ENCODE measurements at places on chromosomes 1 and 21.

DNA sequence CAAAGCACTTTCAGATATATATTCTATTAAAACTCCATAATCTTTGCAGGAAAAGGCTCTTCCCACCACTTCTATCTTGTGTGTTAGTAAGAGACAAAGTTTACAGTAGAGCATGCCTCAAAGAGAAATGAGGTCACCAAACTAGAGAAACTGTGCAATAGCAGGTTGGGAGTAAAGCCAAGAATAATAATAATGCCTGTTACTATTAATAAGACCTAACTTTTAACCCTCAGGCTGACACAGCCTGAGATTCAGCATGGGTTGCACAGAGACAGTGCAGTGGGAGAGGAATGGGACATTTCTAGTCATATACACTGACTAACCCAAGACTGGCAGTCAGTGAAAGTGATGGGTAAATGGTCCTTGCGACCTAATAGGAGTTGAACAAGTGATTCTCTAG, 320.2 kb upstream of the NFIA start:
- DNase-seq: no peak

DNA sequence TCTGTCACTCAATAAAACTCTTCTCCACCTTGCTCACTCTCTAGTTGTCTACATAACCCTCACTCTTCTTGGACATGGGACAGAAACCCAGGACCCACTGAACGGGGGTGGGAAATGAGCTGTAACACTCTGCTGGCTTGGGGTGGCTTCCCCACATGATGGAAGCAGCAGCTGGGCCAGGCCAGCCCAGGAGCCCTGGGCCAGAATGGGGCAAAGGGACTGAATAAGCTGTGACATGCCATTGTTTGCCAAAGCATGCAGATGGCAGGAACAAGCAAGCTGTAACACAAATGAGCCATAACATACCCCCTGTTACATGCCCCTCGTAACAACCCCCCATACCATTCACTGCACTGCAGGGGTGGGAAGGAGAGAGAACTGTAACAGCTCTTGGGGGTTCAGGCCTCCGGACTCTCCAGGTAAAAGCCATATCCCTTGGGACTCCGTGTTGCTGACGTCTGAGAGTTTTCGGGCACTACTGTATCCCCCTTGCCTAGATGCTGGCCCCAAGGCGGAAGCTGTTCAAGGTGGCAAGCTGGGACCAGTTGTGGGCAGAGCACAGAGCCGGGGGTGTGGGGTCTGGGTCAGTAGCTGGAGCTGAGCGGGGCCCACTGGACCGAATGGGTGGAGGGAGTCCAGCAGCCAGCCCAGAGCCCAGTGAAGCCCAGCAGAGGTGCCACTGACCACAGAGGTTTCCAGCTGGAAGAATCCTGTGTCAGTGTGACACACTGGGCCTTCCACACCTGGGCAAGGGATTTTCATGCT, 56.1 kb upstream of the DMRTB1 start:
- DNase-seq: no peak

- DNase-seq: peak; percentile 13
These were observed 361.5 kb upstream of the ZP4 start for GRCh38 chr1:238252033-238252802.

- peak; percentile 56 for DNase-seq
These were observed 606 bp downstream of the DENND1B start for GRCh38 chr1:197774466-197775281.

- DNase-seq: no peak
These were observed 2.2 kb upstream of the CDK18 start for GRCh38 chr1:205502111-205502810.

DNA sequence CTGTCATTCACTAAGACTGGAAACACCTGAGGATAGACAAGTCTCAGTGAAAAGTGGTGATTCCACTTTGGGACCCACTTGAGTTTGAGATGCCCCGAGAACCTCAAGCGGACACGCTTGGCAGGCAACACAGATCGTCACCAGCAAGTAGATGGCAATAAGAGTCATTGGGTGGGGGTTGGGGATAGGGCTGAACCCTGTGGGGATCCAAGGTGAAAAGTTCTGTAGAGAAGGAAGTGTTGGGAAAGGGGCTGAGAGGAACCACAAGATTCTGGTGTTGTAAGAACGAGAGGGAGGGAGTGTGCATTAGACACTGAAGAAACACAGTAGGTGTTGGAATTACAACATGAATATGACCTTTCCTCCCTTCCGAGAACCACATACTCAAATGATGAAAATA, 45.4 kb upstream of the TDRD10 start:
- DNase-seq: no peak

- no peak for DNase-seq
These were observed 90.8 kb upstream of the USP25 start for GRCh38 chr21:15638856-15639549.

DNA sequence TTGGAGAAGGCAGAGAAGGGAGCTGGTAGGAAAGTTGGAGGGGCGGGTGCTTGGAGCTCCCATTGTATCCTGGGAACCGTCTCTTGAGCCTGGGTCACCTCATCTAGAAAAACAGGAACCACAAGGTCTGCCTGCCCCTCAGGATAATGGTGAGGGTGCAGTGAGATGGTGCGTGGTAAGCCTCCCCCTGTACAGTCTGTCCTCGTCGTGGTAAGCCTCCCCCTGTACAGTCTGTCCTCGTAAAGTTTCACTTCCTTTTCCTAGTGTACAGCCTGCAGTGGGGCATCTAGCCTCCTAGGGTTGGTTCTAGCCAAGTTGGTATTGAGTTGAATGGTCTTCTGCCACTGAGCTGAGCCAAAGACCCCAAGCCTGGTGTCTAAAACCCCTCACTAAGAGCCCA, 66.5 kb upstream of the IGSF21 start:
- no peak for DNase-seq

- no peak for DNase-seq
These were observed 675.1 kb upstream of the ADGRL2 start for GRCh38 chr1:81125672-81126071.

DNA sequence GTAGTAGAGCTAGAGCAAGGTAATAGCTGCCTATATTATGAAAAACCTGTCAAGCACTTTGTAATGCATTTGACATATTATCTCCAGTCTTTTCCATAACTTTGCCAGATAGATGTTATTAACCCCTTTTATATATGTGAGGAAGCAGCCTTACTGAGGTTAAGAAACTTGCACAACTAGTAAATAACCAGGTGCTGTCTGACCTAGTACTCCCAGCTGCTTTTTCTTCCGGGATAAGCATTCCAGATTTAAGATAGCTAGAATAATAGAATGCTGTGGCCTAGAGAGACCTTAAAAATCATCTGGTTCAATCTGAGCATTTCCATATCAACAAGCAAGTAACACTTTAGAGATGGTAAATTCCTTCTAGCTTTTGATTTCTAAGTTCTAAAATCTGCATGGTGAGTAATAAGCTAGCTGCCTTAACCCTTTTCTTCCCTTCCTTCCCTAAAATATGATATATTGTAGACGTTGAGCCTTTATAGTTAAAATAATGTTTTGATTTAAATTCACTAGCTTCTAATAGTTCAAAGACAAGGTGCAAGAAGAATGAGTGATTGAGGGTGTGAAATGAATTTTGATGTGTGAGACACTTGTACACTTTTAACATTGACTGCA, 1.8 kb downstream of the SH3GLB1 start:
- no peak for DNase-seq

GRCh38 chr1:53594391-53595180, 135.4 kb downstream of the DMRTB1 start:
- no peak for DNase-seq

DNA sequence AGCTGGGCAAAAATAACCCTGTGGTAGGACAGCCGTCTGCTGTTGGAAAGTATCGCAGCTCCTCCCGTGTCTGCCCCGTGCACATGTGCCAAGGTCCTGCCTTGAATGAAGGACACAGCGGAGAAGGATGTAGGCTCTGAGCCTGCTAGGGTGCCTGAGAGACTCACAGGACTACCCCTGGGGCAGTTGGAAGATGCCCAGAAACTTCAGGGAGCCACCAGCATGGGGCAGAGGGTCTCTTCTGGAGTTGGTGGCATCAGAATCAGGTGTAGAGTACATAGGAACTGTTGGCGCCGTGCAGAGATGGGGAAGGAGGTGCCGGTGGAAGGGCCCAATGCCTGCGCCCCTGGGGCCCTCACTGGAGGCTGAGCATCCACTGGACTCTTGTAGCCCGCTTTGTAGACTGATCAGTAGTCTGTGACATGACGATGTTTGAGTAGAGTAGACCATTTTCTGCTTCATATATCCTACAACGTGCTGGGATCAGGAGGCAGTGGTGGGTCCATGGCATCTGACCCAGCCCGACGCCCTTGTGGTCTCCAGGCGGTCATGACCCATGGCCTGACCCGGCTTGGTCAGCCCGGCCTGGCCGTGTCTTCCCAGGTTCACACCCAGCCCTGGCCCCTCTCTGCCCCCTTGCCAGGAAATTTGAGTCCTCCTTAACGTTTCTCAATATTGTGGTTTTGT, 5.3 kb upstream of the C1orf174 start:
- no peak for DNase-seq

DNA sequence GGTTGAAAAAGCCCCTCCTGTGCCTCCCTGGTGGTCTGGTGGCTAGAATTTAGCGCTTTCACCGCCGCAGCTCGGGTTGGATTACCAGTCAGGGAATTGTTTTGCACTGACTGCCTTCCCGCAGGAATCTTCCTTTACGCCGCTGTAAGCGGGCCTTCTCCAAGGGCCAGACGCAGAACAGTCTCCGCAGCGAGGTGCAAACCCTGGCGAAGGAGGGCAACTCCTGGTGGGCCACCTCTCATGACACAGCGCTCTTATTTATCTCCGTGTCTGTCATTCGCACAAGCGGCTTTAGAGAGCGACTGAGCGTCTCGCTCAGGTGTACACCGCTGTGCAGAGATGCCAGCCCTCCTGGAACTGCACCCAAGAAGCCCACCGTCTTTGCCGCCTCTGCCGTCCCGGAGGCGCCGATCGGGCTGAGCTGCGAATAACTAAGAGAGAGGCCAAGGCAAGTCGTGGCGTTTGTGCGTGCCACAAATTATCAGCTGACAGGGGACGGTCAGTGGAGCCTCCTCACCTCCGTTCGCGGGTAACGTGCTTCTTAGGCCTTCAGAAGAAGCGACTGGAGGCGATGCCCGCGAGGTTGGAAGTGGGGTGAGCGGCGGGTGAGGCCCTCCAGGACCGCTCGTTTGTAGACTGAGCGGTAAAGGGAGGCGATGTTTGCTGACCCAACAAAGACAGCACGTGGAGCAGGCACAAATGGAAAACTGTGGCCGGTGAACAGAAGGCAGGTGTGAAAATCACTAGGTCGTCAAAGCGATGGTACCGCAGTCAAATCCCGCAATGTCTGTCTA, 93.5 kb downstream of the PRKAB2 start:
- DNase-seq: no peak

- DNase-seq: no peak
These were observed 35.9 kb downstream of the SLC19A1 start for GRCh38 chr21:45506241-45506817.

DNA sequence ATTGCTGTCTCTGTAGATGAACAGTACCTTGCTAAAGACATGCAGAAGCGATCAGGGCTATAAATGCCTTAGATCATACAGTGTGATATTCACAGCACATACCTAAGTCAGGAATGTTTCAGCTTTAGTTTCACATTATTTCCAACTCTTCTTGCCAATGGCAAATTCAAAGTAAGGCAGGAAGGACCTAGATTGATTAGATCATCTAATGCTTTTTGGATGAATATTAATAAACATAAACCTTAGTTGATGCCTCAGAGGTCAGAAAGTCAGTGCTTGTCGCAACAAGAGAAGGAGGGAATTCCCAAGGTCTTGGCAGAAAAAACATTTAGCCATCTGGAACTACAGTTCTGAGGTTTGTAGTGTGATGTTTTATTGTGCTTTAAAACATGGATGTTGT, 122.3 kb downstream of the TNFSF18 start:
- no peak for DNase-seq

DNA sequence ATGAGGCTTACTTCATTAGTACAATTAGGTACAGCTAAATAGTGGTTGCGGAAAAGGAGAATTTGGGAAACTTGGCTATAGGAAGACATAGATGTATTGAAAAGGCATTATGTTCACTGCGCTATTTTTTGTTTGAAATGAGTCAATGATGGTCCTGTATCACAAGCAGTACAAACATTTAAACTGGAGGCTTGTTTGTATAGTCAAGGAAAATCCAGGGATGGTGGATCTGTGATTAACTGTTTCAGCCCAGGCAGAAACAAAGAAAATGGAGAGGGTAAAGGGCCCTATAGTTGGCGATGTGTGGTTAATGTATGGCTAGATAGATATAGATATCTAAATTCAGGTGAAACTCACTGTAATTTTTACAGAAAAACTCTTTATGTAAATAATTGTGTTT, 79.9 kb downstream of the CLIC4 start:
- no peak for DNase-seq

- DNase-seq: no peak
These were observed 9.5 kb downstream of the ATP6V1G3 start for GRCh38 chr1:198530953-198531352.

DNA sequence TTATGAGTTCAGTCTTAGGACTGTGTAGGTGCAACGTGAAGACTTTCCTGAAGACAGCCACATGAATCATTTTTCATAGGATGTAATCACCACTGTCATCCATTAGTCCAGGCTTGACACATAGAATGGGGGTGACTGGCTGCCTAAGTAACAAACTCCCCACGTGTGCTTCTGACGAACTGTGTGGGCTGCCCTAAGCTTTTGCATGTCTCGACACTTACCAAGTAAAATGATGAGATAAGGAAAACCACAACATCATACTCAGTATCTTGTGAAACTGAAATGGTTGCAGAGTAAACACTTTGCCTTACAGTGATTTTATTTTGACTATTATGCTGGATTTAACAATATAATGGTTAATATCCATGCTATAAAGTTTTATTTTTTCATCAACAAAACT, 19.5 kb downstream of the ERG start:
- DNase-seq: no peak

GRCh38 chr1:55213151-55213884, 1.8 kb downstream of the USP24 start:
- DNase-seq: no peak

GRCh38 chr1:101316256-101316655, 79.4 kb downstream of the S1PR1 start:
- DNase-seq: no peak

DNA sequence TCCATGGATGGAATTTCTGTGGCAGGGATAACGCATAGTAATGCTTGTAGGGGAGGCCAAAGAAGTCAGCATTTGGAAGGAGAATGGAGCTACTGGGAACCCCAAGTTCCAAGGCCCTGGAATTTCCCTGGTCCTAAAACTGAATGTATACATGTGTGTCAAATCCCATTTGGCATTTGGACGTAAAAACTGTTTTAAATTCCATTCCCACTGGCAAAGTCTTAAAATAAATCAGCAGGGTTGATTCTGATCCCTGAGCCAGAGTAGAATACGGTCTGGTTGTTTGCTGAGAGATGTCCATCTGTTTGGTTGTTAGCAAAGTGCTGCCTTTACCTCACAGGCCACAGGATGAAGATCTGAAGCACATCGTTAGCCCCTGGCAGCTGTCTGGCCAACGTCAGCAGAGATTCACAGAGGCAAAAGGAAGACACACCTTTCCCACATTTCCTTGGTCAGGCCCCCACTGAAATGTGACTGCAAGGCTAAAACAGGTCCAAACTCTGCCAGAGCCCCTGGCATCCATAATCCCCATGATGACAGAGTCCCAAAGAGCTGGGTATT, 62.2 kb downstream of the GORAB start:
- DNase-seq: no peak

GRCh38 chr1:236862615-236863211, 67.6 kb downstream of the MTR start:
- no peak for DNase-seq

All from CD4-positive, alpha-beta T cell treated with Interleukin-2 at 100 ng/mL for 4 hours (primary cell).